Right lobe of liver (tissue), 6 donors: ENCODE measurements at places on chromosomes 6 and 20. TPM values are rescaled to one million over a fixed set of nuclear protein-coding genes. Genes with fewer than 3 reads are reported as not detected.

DNA sequence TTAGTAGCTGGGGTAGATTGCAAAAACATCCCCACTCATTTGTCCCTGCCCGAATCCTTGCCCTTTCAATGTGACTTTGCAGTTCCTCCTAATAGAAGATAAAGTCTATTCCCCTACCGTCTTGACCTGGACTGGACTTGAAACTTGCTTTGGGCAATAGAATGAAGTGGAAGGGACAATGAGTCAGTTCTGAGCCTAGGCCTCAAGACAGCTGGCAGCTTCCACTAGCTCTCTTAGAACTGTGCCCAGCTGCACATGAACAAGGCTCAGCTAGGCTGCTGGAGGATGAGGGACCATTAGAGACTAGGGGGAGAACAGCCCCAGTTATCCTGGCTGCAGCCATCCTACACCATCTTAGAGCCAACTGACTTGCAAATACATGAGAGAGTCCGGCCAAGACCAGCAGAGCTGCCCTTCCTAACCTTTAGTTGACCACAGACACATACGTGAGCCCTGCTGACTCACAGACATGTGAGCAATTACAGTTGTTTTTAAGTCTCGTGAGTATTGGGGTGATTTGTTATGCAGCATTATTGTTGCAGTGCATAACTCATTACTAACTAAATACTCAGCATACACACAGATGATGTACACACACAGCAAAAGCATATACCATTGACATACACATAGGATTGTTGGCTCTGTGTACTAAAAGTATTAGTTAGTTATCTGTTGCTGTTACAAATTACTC is 105.5 kb downstream of the DHX35 start:
- no peak for DNase-seq

DNA sequence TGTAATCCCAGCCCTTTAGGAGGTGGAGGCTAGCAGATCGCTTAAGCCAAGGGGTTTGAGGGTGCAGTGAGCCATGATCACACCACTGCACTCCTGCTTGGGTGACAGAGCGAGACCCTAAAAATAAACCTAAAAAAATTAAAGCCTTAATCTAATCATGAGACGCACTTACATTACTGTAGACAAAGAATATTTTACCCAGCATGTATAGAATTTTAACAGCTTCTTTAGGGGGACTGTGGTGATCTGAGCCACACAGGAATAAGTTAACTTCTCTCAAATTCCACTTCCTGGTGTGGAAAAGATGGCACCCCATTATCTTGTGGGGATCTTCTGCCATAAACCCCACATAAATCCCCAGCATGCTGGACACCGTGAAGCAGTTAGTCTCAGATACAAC is 2.3 kb upstream of the OOEP start:
- no peak for DNase-seq

DNA sequence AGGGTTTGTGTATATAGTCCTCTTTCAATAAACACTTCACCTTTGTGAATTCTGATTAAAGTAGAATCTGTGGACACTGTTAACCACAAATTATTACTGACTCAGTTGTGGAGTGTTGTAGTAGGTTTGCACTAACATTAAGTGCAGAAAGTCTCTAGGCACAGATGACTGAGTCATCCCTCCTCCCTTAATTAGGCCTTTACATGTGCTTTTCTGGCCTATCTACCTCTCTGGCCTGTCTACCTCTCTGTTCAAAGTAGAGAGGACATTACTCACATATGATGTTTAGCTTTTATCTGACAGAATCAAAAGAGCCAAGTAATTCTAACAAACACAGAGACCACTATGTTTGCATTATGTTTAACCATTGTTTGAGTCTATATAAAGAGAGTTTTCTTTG is 783.0 kb downstream of the TENT5A start:
- no peak for DNase-seq

DNA sequence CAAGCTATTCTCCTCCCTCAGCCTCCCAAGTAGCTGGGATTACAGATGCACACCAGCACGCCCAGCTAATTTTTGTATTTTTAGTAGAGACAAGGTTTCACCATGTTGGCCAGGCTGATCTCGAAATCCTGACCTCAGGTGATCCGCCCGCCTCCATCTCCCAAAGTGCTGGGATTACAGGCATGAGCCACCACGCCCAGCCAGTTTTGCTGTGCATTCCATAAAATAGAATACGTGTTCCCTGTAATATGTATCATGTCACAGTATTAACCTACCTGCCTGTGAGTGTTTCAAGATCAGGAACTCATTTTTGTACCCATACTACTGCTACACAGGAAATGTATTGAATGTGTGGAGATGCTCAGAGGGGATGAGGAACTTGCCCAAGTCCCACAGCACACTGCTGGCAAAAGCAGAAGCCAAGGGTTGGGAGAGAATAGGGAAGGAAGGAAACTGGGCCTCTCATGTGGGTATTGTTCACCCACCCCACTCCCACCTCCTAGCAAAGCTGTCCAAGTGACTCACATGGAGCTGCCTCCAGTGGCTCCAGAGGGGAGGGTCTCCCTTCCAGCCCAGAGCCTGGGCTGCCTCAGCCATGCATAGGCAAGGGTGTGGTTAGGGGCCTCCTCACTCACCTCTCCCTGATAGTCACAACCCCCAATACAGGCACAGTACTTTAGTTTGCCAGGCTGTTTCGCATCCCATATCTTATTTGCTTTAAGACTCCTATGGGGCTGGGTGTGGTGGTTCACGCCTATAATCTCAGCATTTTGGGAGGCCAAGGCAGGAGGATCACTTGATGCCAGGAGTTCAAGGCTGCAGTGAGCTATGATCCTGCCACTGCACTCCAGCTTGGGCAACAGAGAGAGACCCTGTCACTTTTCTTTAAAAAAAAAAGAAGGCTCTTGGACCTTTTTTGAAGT is 9.4 kb downstream of the HM13 start:
- no peak for DNase-seq

LAMA4 gene
- 3.2 TPM for total RNA-seq
